ENCODE measurements at places on chromosomes 1 and 21. TPM values are rescaled to one million over a fixed set of nuclear protein-coding genes. Genes with fewer than 3 reads are reported as not detected.

The RXFP4 gene
- total RNA-seq = not detected

- peak; percentile 79 for DNase-seq
Measured at GRCh38 chr1:29688471-29689365, 452.4 kb downstream of the PTPRU start.

DNA sequence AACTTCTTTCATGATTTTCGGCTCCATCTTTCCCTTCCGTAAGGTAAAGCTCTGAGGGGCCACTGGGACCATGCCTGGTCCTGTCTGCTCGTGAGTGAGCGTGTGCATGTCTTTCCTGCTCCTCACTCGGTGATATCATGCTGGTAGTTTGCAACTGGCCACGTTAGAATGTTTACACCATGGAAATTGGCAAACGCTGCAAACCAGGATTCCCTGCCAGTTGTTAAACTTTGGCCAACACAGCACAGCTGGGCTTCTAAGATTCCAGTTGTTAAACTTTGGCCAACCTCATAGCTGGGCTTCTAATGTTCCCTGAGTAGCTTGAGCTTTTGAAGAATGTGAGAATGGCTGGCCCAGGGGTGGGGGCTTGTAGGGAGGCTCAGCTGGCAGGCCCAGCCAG lies 68.0 kb upstream of the ACTL8 start:
- DNase-seq = no peak

The PCBP3 gene
- total RNA-seq = 0.31 TPM

DNA sequence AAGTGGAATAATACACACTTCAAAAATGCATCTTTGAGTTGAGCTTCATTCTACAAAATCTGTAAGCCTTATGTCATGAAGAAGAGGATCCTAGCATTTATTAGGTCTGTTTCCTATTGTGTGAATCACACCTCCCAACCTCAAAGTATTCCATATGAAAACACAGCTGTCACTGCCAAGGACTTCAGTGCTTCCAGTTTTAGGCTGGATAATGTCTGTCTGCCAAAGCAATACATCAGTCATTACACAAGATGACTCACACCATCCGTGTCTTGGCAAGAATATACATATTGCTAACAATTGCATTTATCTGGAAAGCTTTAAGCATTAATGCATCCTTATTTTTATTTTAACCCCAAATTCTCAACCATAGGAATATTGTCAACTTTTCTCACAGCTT lies 125.7 kb upstream of the TMPRSS15 start:
- DNase-seq = peak; percentile 47

The PTCH2 gene
- not detected for total RNA-seq

GRCh38 chr1:85656256-85656655 lies 52.0 kb downstream of the ZNHIT6 start:
- DNase-seq = no peak

DNA sequence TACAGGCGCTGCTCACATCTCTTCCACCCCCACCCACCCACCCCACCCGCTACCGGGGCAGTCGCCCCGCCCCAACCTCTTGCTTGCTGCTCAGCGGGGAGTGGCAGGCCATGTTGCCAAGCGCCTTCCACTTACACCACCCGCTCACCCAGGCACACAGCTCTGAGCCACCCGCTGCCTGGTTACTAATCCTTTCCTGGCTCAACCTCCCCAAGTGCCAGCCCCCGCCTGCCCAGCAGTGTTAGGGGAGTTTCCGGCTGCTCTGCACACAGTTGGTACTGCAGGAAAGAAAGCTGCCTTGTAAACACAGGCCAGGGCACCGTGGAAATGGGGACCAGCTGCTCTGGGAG lies 56.2 kb downstream of the LACTBL1 start:
- peak; percentile 33 for DNase-seq

GRCh38 chr1:50605186-50605875 lies 182.1 kb upstream of the DMRTA2 start:
- peak; percentile 39 for DNase-seq

The OR6K3 gene
- not detected for total RNA-seq

GRCh38 chr1:97128426-97128825 lies 406.8 kb downstream of the PTBP2 start:
- no peak for DNase-seq

The VANGL1 gene
- total RNA-seq = 29.9 TPM

The TGFBR3 gene
- total RNA-seq = 9.5 TPM

GRCh38 chr1:48329486-48329885 lies 107.0 kb downstream of the SLC5A9 start:
- DNase-seq = no peak

The PTPRC gene
- 3.1 TPM for total RNA-seq

DNA sequence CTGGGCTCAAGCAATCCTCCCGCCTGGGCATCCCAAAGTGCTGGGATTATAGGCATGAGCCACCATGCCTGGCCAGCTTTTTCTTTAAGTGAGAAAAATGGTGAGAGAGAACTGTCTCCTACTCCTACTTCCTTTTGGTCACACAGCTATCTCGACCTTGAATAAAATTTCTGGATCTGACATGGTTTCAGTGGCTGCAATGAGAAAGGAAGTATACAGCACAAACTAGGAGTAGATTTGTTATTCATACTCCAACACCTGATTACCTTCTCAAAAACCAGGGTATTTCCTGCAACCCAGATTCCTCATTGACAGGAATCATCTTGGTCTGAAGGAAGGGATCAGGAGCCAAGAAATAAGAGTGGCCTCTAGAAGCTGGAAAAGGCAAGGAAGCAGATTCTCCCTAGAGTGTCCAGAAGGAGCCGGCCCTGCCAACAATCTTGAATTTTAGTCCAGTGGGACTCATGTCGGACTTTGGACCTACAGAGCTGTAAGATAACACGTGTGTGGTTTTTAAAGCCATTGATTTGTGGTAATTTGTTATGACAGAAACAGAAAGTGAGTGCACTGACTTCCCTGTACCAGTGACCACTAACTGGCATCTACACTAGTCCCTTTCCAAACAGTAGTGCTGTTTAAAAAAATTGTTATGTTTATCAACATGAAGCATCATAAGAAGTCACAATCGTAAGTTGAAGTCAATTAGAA lies 516.6 kb downstream of the SMYD3 start:
- no peak for DNase-seq

DNA sequence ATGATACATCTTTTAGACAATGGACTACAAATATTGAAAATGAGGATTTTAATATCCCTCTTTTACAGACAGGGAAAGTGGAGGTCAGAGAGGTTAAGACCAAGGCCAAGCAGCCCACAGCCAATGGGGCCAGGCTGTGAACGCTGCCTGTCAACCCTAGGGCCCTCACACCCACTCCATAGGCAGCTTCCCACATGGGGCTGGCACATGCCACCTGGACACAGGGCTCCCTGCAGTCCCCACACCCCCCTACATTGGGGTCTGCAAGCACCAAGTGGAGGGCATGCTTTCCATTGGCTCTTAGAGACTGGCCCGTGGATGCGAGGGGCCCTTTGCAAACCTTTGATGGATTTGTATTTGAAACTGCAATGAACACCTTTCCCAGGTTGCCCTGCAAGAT lies 348.5 kb upstream of the VAMP3 start:
- DNase-seq = no peak

DNA sequence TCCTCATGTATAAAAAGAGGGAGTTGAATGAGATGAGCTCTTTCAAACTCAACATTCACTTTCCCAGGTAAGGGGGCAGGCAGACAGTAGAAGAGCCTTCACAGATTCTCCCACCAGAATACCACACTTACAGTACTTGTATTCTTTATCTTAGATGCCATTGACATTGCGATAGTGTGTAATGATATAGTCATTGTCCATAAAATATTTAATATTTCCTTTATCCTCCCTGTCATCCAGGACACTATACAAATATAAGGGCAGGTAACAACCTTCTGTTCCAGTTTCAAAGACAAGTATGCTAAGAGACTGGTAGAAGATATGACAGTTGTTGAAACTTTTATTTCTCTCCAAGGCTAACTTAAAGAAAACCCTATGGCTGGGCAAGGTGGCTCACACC lies 56.5 kb upstream of the MTF2 start:
- DNase-seq = no peak

The GBP7 gene
- total RNA-seq = not detected

The FCRL1 gene
- not detected for total RNA-seq

The LCE1D gene
- not detected for total RNA-seq

Measured in A172 (cell line).